ENCODE measurements at places on chromosomes 1 and 21.

DNA sequence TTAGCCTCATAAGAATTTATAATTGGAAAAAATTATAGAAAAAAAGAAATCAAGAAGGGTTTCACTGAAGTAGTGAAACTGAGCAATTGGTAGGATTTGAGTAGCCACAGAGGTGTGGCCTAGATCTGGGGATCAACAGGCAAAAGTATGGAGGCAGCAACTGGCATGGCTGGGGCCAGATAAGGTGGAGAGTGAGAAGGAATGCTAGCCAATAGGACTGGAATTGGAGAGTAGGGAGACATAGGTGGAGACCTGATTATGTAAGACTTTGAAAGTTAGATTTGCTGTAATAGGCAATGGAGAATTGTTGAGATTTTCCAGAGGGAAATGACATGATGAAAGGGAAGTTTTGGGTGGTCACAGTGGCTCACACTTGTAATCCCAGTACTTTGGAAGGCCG lies 24.6 kb upstream of the CGN start:
- no peak for DNase-seq

DNA sequence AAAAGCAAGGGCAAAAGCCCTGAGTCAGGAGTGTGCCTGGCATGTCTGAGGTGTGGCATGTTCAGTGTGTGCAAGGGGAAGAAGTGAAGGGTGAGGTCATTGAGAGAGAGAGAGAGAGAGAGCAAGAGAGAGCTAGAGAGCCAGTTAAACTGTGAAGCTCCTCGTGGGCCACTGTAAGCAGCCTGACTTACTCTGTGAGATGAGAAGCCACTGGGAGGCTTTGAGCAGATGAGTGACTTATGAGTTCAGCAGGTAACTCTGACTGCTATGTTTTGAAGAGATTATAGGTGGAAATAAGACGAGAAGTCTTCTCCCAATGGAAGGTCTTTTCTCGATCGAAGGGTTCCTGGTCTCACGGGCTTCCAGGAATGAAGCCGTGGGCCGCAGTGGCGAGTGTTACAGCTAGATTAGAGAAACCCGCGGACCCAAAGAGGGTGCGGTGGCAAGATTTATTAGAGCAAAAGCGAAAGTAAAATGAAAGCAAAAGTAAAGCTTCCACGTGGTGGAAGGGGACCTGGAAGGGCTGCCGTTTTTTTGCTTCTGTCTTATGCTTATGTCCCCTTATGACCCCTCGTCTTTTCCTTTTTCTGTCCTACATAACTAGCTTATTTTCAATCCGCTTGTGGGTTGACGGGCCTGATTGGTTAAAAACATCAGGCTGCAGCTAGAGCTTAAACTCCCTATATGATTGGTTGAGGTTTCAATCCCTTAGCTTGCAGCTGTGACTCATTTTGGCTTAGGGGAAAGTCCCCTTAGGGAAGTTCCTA lies 323.1 kb upstream of the FAM78B start:
- peak; percentile 86 for DNase-seq

DNA sequence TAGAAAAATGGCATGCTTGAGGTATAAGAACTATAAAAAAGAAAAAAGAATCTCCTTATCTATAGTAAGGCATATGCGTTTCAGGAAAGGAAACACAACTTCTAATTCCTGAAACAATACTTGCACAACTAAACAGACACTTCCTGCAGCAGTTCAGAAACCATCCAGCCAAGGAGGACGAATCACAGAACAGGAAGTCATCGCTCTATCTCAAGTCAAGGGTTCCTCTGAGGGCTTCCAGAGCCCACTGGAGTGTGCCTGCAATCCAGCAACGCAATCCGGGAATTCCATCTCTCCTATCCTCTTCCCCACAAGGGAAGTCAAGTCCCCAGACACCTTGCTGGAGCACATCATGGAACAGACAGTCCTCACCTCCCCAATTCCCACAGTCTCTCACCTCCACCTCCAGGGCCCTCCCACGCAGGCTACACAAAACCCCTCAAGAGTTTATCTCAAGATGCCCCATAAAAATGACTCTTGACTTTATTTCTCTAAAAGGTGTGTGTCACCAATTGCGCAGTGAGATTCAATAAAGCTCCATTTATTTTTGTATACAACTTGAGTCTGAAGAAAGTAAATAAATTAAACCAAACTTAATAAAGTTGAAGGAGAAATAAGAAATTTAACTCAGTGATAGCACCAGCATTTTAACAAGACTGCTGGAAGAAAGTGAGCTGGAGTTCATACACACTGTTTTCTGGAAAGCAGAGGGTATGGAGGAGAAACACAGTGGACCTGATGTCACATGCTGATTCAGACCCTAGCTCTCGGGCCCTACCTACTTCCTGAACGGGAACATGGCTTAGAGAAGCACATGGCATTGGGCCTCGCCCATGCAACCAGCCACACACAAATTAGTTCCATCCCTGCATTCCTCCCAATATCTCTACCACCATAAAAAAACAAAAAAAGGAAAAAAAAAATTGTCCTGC lies 39.9 kb downstream of the SIPA1L2 start:
- DNase-seq, result no peak

GRCh38 chr1:118661769-118662320 lies 326.3 kb downstream of the TBX15 start:
- no peak for DNase-seq

DNA sequence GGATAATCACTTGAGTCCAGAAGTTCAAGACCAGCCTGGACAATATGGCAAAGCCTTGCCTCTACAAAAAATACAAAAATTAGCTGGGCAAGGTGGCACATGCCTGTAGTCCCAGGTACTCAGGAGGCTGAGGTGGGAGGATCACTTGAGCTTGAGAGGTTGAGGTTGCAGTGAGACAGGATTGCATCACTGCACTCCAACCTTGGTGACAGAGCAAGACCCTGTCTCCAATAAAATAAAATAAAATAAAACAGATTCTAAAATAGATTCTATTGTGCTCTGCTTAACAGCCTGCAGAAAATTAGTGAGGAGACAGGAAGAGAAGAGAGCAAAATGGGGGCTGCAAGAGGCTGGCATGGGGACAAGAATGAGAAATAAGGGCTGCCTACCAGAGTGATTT lies 7.5 kb upstream of the SDE2 start:
- DNase-seq, result no peak

DNA sequence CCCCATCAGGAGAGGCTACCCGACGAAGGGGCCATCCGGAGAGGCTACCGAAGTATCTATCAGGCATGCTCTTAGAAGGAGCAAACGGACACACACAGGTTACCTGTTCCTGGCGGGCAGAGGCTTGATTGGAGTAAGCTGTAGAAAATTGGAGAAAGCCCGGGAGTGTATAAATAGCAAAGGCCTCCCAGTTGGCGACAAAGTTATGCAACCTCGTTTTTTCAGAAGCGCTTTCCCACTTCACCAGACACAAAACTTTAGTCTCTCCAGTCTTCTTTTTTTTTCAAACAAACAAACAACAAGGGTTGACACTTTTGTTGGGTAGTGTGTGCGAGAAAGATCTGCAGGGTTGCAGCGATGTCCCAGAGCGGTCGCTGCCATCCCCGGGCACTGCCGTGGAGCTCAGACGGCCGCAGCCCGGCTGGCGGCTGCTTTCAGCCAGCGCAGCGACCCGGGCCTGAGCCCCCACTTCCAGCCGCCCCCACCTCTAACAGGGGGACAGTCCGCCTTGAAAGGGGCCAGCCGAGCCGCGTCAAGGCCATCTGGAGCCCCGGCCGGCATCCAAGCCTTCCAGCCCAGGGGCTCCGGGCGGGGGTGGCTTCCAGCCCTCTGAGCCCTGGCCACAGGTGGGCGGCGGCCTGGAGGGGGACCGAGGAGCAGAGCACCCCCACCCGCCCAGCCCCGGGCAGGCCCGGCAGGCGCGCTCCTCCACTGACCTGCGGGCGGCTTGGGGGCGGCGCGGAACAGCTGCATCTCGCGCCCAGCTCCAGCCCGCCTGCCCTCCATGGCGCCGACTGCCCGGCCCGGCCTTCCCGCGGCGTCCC lies 616 bp downstream of the MCOLN3 start:
- DNase-seq, result peak; percentile 68

DNA sequence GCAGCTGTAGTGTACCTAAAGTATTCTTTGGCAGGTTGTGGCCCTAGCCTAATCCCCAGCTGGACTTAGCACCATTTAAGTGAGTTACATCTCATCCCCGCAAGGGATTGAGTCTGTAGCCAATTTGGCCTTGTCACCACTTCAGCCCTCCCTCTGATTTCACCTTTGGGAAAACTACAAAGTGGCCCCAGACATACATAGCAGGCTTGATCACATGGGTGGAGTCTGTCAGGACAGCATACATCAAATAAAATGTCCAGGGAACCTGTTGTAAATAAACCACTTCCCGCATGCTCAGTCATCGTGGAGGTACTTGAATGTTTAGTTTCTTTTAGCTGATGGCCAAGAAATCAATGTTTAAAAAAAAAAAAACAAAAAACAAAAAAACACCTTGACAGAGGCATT lies 142.5 kb downstream of the DHRS3 start:
- DNase-seq, result no peak

DNA sequence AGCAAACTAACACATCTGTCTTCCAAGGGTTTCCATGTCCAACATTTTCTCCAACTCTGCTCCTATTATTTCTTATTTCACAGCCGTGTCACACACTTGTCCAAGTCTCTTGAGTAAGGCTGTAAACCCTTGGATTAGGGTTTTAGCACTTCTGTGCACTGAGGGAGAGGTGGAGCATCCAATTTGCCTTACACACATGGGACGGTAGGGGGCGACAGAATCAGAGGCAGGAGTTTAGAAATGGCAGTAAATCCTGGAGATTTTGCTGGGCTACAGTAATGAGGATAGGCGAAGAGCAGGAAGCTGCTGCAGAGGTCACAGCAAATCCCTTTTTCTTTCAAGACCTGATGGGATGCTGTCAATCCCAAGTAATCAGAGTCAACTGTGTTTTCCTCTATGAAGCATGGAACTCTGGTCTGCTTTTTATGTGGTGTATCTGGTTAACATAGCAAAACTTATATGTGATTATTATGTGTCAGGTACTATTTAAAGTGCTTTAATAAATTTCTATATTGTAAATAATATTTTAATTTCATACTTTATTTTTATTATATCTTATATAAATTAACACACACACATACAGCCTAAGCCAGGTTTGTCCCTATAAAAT lies 15.4 kb upstream of the LCE5A start:
- no peak for DNase-seq

- no peak for DNase-seq
These were observed 23.1 kb upstream of the ATP6V1G3 start for GRCh38 chr1:198563583-198563982.

DNA sequence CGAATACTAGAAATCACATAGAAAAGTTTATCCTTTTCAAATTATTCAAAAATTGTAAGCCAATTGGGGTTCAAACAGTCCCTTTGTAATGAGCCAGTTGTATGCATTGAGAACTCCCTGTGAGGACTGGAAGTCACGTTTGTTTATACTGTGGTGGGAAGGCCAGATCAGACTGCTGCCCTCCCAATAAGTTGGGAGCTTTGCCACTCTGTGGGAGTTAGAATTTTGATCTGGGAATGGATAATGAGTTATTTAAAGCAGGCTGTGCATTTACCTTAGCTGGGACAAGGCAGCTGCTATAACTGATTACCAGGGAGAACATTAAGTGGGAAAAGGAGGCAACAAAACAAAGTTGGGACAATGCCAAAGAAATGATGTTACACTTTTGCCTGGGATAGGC lies 178.8 kb downstream of the SDCCAG8 start:
- no peak for DNase-seq

GRCh38 chr1:183025010-183025337 lies 1.8 kb downstream of the LAMC1 start:
- DNase-seq, result no peak

- peak; percentile 87 for DNase-seq
These were observed 50.4 kb downstream of the TENT5C start for GRCh38 chr1:117656202-117656641.

GRCh38 chr21:32645261-32646182 lies 33.3 kb upstream of the CFAP298 start:
- no peak for DNase-seq

GRCh38 chr1:26754086-26754874 lies 33.5 kb upstream of the PIGV start:
- no peak for DNase-seq

- peak; percentile 86 for DNase-seq
These were observed 64.0 kb downstream of the ADARB1 start for GRCh38 chr21:45138199-45139002.

DNA sequence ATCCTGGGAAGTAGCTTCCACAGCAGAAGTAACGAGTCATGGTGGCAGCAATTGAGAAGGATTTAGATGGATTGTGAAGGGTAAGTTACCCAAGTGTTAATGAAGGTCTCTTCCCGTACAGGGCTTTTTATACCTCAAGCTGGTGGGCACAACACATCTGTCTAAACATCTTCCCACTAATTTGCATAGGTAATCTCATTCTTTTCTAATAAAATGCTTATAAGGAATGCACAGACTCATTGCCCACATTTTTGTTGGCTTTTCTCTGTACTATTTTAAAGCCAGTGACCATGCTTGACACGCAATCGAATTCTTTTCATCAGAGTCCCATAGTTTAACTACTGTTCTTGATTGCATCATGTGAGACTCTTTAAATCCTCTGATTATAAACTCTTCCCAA lies at the start of gene KRTAP7-1:
Gene KRTAP7-1 (minus strand): TSS at position 101 of the 400 bp plus-strand sequence. CDS start 61 bp downstream, at position 40.
- DNase-seq, result no peak

DNA sequence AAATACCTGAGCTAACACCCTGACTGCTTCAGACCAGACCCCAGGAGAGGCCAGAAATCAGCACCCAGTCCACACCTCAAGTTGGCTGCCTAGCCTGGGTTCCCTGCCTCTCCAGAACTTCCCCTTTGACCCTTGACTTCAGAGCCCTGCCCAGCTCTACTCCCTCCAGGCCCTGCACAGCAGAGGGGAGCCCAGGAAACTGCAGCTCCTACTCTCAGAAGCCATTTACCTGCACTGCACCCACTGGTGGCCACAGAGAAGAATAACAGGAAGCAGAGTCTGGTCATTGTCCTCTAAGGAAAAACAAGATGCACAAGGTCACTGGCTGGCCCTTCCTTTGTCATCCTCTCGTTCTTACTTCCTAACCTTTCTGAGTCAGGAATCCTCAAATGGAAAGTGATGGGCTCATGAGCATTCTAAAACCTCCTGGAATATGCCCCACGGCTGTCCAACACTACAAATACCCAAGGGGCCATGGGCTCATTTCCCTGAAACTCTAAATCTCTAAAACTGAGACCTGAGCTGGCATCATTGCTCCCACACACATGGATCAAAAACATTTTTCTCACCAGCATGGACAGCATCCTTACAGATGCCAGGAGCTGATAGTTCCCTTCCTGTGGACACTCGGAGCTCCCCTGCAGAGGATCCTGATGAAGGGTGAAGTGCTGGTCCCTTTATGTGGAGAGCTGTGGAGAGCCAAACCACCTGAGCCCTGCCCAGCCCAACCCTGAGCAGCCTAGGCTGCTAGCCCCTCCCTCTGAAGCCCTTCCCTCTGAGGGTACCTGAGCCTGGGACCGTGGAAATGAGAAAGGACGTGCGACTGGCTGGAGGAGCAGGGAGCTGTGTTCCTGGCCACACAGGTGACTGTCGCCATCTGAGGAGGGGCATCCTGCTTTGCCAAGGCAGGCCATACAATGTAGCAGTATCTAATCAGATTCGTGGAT lies at the start of gene ITLN2:
Gene ITLN2 (minus strand): TSS at position 652 of the 947 bp plus-strand sequence. CDS start 68 bp downstream, at position 584.
- peak; percentile 77 for DNase-seq

DNA sequence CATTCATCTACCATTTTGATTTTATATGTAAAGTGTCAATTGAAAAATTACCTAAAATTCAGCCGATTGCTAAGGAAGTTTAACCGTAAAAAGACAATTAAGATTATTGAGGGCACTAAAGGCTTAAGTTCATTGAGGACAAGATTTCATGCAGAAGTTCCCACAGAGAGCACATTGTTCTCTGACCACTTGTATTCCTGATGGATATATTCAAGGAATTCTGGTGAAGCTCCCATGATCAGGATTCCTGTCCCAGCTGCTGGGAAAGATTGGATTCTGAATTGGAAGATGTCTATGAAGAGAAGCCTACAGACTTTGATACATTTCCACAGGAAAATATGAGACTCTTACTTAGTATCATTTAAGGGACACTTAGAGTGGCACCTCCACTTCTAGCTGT lies 209.2 kb upstream of the KCTD3 start:
- DNase-seq, result no peak
